ENCODE measurements at places on chromosomes 16 and 17.

DNA sequence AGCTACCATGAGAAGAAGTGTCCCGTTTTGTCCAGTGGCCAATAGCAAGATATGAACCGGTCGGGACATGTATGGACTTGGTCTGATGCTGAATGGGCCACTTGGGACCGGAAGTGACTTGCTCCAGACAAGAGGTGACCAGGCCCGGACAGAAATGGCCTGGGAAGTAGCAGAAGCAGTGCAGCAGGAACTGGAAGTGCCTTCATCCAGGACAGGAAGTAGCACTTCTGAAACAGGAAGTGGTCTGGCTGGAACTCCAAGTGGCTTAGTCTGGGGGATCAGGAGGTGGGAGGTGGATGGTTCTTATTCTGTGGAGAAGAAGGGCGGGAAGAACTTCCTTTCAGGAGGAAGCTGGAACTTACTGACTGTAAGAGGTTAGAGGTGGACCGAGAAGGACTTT lies 5.3 kb downstream of the EFNB3 start:
- H3K36me3 ChIP-seq: no peaks in the 10 kb centered on the region
- no peaks in the 10 kb centered on the region for H3K4me1 ChIP-seq
- H3K27ac ChIP-seq: no peak overlapping the region
- H3K4me3 ChIP-seq: no peak overlapping the region

DNA sequence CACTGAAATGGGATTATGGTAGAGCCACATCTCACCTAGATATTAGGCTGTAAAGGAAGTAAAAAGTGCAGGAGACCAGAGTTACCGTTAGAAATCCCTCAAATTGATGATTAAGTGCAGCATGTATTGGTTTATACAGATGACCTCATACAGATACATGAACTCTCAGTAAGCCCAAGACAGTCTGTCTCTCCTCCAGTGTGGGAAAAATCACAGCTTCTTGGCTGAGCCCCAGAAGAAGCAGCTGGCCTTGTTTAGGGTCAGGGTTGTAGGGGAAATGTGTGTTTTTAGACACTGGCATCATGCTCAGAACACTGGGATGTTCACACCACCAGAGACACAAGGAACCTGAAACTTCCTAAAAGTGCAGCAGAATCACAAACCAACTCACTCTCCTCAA lies 135.9 kb downstream of the KATNIP start:
- no peak overlapping the region for H3K27ac ChIP-seq
- DNase-seq: no peak
- no peaks in the 10 kb centered on the region for H3K27me3 ChIP-seq
- H3K4me1 ChIP-seq: no peaks in the 10 kb centered on the region
- no peak overlapping the region for H3K4me3 ChIP-seq

- H3K27me3 ChIP-seq: no peaks in the 10 kb centered on the region
- peaks cover 13% of the 10 kb centered on the region for H3K4me1 ChIP-seq
- DNase-seq: no peak
- H3K27ac ChIP-seq: no peak overlapping the region
Observed at GRCh38 chr16:67187175-67187890, 2.6 kb downstream of the EXOC3L1 start.

DNA sequence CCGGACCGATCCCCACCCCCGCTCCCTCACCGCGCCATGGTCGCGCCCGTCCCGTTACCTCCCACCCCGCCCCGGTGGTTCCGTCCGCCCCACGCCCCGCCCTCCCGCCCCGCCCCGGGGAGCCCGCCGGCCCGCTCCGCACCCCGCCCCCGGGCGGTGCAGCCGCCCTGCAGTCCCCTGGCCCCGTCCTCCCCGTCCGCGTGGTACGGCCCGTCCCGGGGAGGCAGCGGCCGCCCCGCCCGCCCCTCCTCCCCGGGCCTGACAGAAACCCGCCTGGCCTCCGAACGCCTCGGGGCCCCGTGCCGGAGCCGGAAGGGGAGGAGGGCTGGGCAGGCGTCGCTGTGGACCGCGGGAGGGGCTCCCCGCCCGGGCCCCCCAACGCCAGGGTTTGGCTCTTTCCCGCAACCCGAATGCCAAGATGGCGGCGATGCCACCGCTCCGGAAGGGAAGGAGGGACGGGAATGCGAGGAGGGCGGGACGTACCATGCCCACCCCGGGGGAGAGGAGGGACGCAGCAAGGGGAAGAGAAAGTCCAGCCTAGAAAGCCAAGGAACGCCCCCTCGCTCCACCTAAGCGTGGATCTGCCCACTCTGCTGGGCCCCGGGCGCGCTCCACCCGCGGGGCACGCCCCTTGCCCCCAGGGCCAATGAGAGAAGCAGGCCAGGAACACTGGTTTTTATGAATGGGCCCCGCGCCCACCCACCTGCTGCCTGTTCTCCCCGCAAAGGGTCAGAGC lies at the start of gene PIP4K2B:
Gene PIP4K2B (minus strand): TSS at position 56 of the 736 bp plus-strand sequence. CDS start 132 bp downstream, outside the sequence.
- peaks cover 20% of the 10 kb centered on the region for H3K4me1 ChIP-seq
- H3K36me3 ChIP-seq: peaks cover 16% of the 10 kb centered on the region
- H3K27me3 ChIP-seq: no peaks in the 10 kb centered on the region
- peak; percentile 97 for DNase-seq
- peak within 1 kb of the TSS; percentile 99 for H3K27ac ChIP-seq

DNA sequence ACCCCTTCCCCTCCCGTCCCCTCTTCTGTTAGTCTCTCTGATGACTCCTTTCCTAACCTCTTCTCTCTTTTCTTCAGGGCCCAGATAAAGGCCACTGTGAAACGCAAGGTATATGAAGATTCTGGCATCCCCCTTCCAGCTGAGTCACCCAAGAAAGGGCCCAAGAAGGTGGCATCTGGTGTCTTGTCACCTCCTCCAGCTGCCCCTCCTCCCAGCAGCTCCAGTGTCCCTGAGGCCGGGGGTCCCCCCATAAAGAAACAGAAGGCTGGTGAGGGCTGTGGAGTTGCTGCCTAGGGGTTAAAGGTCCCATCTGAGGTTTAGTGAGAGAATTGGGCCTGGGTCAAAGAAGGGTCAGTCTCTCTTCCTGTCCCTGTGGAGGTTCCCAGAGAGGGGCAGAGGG lies 4.0 kb downstream of the RNASEK start:
- DNase-seq: no peak
- H3K27ac ChIP-seq: no peak overlapping the region
- peaks cover 8% of the 10 kb centered on the region for H3K4me1 ChIP-seq
- H3K27me3 ChIP-seq: no peaks in the 10 kb centered on the region

DNA sequence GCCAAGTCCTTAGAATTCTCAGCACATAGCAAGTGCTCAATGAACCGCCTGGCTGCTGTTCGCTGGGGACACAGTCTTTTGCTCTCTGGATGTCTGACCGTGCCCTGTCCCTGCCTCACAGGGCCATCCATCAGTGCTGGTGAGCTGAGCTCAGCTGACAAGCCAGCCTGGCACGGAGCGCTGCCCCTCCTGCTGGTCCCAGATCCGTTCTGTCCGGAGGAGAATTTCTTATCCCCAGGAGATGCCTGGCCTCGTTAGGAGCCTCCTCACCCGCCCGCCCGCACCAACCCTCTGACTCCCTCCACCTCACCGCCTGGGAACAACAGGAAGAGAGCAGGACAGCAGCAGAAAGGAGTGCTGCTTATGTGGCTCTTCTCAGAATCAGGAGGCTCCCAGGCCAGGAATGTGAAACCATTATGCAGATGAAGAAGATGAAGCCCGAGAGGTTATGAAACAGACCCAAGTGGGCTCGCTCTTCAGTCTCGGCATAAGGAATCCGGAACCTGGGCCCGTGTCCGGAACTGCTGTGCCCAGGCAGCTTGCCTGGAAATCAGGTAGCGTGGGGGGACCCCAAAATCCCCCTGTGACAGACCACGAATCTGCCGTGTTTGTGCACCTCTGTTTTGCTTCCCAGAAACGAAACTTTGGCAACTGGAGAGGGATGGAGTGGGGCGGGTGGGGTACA lies 28.8 kb upstream of the RMI2 start:
- DNase-seq: no peak
- H3K4me1 ChIP-seq: peaks cover 46% of the 10 kb centered on the region
- H3K27me3 ChIP-seq: no peaks in the 10 kb centered on the region
